SK-N-MC (cell line): ENCODE measurements at places on chromosomes 6 and 20.

DNA sequence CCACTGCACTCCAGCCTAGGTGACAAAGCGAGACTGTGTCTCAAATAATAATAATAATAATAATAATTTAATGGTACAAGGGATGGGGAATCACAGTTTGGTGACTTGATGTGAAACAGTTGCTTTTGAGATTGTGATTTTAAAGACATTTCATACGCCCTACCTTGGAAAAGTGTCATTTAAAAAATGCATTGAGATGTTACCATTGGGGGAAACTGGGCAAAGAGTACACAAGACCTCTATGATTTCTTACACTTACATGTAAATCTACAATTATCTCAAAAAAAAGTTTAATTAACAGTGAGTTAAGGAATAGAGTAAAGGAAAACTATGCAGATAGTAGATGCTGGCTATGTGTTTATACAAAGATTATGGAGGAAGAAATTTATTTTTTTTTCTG is 22.3 kb downstream of the ADTRP start:
- no peak for DNase-seq

DNA sequence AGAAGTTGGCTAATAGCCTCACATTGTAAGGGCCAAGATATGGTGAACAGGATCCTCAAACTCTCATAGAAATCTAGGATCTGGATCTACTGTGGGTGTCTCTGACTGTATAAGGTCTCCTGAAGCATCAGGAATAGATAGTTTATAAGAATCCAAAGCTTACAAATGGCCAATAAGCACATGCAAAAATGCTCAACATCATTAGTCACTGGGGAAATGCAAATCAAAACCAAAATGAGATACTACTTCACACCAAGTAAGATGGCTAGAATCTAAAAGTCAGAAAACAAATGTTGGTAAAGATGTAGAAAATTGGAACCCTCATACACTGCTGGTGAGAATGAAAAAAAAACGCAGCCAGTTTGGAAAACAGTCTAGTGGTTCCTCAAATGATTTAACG is 14.3 kb upstream of the RNF182 start:
- no peak for DNase-seq

DNA sequence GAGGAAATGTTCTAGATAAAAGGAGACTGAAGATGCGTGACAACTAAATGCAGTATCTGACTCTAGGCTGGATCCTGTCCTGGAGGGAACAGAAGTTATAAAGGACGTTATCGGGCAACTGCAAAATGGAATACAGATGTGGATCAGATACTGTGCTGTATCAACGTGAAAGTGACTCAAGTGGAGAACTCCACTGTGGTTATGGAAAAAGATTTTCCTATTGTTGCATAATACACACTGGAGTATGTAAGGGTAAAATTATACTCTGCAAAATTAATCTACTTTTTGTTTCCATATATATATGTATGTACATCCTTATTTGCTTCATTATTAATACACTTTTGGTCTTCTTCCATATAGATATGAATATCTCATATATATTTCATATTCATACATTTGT is 654.0 kb downstream of the QKI start:
- DNase-seq = no peak

- no peak for DNase-seq
Observed at GRCh38 chr20:8073024-8073832, 53.7 kb upstream of the TMX4 start.

GRCh38 chr6:39092124-39092523 is 22.9 kb downstream of the SAYSD1 start:
- no peak for DNase-seq

DNA sequence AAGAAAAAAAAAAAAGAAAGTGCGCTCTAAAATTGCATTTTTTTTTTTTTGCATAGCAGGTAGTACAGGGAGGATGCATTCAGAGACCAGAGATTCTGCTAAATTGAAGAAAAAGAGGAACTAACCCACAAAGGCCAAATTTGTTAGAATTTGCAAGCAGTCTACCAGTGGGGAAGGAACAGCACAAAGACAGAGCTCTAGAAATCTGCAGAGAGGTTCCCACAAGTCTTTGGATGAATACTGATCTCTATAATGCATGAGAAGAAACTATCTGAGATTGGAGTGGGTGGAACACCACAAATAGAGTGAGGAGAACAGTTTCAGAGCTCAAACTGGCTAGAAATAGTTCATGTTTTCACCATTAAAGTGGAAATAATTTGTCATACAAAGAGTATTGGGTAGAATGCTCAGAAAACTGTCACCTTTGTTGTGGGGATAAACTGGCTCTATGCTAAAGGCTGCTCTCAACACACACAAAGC is 79.6 kb upstream of the AHI1 start:
- DNase-seq = no peak

DNA sequence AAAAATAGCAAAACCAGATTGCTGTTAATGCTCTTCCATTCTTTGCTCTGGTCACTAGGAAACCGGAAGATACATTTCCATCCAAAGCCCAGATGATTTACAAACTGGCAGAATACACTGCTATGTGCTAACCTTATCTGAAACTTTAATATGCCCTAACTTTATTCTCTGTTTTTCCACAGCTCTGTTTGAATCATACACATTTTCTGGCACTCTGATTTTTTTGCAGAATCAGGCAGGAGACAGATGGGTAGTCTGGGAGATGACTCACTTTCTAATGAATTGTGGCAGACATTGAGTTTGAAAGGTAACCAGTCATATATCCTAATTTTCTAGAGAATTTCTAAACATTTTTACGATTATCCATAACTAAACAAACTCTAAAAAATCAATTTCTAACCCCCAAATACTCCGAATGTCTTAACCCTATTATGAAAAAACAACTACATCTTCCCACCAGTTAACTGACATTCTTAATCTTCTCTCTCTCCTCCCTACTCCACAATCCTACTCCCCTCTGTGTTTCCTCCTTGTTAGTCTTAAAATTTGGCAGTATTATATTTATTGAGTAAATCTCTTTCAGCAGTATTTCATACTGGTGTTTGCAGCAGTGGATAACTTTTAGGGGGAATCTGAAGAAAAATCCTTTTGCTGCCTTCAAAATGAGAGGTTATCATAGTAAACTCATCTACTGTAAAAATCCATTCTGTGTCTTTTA is 63.5 kb downstream of the MAN1A1 start:
- DNase-seq = no peak

- no peak for DNase-seq
Observed at GRCh38 chr6:151524059-151524458, 30.2 kb downstream of the CCDC170 start.

- DNase-seq = no peak
Observed at GRCh38 chr6:106637717-106638341, 8.5 kb downstream of the QRSL1 start.

DNA sequence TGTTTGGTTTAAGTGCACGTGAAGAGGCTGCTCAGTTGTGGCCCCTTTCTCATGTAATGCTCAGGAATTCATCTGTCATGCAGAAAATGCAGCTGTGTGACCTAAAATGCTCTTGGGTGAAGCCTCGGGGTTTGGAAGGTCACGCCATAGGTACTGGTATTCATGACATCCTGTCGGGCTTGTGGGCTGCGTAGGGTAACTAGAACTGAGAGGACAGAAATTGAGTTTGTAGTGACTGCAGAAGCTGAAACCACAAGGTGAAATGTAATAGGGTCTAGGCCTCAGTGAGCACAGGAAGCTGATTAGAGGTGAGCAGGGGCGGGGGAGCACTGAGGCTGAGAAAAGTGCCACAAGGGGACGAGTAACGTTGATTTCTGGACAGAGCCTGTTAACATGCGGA is 128.8 kb downstream of the SOBP start:
- no peak for DNase-seq

- no peak for DNase-seq
Observed at GRCh38 chr20:20711413-20711812, 1.0 kb downstream of the RALGAPA2 start.

DNA sequence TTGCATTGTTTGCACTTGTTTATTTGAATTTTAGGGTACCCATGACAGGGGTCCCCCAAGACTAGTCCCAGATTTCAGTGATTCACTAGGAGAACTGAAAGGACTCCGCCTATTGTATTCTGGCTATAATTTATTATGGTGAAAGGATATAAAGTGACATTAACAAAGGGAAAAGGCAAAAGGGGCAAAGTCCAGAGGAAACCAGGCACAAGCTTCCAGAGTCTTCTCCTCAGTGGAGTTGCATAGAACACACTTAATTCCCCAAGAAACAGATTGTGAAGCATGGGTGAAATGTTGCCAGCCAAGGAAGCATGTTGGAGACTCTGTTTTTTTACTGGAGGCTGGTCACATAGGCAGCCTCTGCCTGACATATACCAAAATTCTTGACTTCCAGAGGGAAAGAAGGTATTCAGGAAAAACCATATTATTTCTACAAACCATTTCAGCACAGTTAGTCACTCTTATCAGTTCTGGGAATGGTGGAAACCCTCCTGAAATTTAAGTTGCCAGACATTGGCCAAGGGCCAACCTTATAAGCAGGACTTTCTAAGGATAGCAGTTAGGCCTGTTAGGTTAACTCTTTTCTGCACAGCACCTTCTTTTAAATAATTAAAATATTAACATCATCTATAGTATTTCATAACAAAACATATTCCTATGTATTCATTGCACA is 71.8 kb downstream of the FIG4 start:
- no peak for DNase-seq

GRCh38 chr20:14127514-14128223 is 132.4 kb downstream of the MACROD2 start:
- no peak for DNase-seq

- DNase-seq = no peak
Observed at GRCh38 chr6:13643125-13643524, 28.0 kb downstream of the NOL7 start.

DNA sequence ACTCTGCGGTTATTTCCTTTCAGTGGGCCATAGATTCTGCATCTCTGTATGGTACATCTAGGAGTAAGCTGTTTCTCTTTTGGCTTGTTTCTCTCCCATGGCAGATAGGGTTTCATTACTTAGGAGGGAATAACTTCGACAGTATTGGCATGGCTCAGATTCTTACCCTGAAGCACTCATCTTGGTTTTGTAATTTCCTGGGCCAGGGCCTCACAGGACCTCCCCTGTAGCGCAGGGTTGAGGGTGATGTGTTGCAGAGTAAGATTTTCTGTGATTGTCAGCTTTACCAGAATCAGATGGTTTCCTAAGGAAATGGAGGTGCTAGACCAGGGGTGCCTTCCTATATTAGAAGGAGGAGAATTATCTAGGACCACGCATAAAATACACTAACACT is 78.3 kb downstream of the STXBP5 start:
- no peak for DNase-seq

DNA sequence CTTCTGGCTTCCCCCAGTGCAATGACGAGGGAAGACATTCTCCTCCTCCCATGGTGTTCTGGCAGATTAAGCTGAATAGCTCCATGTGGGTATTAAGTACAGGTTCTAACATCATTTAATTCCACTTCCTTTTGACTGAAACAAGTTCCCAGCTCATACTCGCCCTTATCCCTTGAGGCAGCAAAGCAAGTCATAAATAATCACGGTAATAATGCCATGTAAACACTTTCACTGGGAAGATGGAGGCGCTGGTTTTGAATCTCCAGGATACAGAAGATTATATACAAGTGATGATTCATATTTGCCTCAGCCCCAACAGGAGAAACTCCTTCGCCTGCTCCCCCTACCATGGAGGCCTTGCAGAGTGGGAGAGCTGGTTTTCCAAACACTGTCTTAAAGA is 141.3 kb downstream of the PXDC1 start:
- DNase-seq = peak; percentile 86

DNA sequence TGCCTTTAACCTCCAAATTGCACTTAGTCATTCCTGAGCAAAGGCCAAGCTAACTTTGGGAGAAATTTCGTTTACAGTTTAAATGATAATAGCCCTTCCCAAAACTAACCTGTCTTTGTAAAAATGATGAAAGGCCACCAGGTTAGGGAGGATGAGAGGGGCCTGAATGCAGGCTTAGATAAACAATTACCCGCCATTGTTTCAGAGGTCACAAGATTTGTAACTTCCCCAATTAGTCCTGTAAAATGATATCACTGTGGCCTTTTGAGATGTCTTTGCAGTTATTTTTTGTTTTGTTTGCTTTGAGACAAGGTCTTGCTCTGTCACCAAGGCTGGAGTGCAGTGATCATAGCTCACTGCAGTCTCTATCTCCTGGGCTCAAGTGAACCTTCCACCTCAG is 26.3 kb downstream of the GNL1 start:
- no peak for DNase-seq

DNA sequence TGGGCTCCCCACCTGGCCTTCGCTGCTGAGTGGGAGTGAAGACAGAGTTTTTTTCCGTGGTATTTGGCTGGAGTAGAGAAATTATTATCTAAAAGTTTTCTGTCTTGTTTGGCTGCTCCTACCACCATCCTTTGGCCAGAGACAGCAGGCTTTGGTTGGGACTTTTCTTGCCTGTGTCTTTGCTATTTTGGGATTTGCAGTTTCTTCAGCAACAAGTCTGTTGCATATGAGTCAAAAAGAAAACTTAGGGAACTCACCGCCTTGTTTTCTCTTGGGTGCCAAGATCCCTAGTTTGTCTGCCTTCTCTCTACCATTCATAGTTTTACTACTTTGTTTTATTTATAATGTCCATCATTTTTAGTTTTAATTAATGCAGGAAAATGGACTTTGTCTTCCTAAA is 683.8 kb downstream of the DOK5 start:
- DNase-seq = no peak

DNA sequence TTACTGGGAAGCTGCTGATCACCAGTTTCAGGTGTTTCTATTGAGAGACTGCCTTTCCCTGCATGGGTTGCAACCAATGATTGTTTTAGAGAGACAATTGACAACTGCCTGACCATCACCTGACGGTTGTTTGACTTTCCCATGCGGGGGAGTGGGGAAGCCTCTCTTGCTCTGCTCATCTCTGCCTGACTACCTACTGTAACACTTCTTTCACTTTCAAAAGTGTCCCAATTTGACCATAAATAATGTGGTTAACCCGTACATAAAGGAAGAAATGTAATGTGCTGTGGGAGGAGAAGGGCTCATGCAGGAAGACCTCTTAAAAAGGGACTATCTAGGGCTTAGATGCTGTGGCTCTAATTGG is 122.1 kb upstream of the PHACTR1 start:
- no peak for DNase-seq

DNA sequence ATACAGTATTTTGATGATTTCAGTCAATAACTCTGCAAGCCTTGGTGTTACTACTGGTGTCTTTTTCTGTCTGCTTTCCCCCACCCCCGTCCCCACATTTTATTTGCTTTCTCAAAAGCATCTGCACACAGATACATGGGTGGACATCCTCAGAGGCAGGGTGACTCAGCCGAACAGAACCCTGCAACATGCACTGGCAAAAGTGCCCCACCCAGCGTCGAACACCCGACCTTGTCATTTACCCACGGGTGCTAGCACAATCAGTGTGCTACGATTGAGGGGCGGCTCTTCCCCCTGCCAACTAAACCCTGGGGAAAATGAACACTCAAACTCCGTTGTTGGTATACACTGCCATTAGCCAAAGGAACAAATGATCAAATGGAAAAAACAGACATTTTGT is 115.9 kb upstream of the NAA20 start:
- no peak for DNase-seq

DNA sequence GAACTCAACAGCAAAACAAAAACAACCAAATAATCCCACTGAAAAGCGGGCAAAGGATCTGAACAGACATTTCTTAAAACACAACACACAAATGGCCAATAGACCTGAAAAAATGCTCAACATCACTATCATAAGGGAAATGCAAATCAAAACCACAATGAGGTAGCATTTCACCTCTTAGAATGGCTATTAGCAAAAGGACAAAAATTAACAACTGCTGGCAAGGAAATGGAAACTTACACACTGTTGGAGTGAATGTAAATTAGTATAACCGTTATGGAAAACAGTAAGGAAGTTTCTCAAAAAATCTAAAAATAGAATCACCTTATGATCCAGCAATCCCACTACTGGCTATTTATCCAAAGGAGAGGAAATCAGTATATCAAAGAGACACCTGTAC is 20.9 kb downstream of the FAM8A1 start:
- DNase-seq = no peak
